ACHN (cell line): ENCODE measurements at places on chromosomes 4 and X.

DNA sequence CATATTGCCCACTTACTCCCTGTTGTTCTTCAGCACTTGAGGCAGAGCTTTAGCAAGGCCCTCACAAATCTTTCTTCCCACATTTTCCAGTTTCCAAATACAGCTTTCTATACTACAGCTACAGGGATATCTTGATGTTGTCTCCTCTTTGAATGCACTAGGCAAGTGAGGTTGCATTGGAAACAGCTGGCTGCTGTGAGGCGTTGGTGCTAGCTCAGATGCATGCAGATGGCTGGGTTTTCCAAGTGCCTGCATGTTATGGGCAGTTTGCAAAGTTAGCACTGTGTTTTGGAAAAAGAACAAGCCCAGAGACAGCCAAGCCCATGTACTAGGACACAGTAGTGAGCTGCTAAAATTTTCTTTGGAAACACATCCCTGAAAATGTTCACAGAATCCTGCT lies 315.1 kb upstream of the RASGEF1B start:
- no peak for DNase-seq

GRCh38 chr4:158535130-158535614 lies 13.5 kb downstream of the RXFP1 start:
- DNase-seq: peak; percentile 33

- DNase-seq: no peak
Observed at GRCh38 chrX:79162076-79162475, 17.6 kb downstream of the GPR174 start.

- no peak for DNase-seq
Observed at GRCh38 chr4:99832321-99832720, 15.7 kb downstream of the DAPP1 start.

DNA sequence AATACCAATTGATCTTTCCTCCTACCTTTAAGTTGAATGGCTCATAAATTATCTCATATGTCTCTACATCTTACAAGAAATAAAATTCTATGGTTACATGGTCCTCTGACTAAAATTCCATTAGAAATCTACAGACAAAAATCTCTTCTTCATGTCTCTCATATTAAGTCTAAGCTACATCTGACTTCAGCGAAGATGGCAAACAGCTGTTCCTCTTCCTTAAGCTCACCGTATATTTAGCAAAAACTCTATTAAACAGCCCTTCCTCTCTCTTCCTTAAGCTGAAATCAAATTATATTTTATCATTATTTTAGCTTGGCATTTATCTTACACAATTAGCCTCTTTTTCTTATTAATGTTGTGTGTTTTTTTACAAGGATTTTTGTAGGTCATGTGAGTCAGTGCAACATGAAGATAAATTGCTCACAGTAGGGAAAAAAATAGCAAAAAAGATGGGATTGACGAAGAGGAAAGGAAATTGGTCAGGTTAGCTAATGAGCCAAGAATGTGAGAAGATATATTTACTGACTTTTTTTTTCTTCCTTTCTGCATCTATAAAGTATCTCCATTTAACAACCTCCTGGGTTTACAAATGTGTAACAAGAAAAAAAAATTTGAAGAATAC lies 2412.8 kb downstream of the ARAP2 start:
- DNase-seq: no peak

- DNase-seq: no peak
Observed at GRCh38 chr4:61312526-61312925, 112.4 kb downstream of the ADGRL3 start.

GRCh38 chr4:182600856-182601255 lies 316.3 kb downstream of the DCTD start:
- no peak for DNase-seq

DNA sequence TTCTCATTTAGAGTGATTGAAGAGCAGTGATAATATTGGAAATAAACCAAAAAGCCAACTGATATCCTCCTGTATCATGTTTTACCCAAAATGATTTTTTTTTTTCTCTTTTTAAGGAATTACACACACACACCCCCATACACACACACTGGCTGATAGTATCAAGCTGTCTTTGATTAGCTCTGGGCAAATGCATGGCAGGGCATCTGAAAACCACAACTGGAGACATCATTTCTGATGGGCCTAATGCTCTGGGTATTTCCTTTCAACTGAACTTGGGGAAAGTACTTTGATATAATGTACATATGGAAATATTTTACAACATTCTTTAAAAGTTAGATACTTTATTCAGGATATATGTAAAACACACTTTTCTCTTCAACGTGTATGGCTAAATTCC lies 14.2 kb upstream of the OSTC start:
- no peak for DNase-seq

DNA sequence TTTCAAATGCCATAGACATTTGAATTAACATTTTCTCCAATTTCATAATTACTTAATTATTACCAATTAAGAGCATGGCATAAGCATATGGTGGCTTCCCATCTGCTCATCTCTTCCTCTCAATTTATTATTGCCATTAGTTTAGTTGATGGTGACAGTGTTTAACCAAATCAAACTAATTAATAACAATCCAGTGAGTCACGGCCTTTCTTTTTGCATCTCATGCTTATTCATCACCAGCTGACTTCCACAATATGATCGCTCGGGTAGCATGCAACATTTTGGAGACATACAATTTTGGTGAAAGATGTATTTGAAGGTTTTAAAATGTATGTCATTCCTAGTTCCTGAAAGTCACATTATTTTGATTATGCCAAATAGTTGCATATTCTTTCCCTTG lies 172.8 kb upstream of the TACR3 start:
- no peak for DNase-seq

DNA sequence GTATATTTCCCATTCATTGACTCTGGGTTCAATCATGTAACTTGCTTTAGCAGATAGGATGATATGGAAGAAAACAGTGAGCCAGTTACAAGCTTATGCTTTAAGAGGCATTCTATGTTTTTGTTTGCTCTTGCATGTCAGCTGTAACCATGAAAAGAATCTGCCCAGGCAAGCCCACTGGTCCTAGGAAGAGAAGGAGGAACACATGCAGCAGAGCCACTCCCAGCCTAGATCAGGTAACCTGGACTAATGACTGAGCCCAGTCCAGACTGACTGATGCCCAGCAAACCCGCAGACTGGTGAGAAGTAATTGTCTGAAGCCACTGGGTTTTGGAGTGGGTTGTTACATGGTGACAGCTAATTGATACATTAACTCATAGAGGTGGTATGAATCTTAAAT lies 167.9 kb downstream of the COL4A6 start:
- DNase-seq: no peak

DNA sequence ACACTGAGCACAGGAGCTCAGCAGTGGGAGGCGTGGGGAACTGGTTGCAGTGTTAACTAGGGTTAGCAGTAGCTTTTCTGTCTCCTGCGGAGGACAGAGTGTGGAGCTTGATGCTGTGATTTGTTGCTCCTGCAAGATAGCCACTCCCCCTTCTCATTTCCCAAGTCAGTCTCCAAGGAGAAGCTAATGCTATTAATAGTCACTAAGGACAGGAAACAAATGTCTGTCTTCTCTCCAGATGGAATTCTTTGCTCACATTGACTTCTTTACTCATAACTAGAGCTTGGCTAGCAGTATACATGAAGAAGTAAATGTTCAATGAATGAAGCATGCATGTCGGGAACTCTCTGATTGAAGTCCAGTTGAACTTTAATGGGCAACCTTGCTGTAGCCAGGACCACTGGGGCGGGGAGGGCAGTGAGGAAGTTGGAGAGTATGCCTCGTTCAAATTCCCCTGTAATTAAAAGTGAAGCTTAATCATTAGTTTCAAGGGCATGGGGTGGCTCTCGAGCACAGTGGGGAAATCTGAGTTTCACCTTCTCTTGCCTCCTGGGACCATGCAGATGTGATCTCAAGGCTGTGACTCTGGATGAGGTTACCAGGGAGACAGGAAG lies 156.6 kb upstream of the SCML1 start:
- peak; percentile 83 for DNase-seq
